ENCODE measurements at places on chromosomes 16 and 17. TPM values are rescaled to one million over a fixed set of nuclear protein-coding genes. Genes with fewer than 3 reads are reported as not detected.

The PRSS22 gene
- polyA plus RNA-seq: not detected

The C17orf50 gene
- polyA plus RNA-seq: not detected

The WNT9B gene
- 0.27 TPM for polyA plus RNA-seq

The GABARAPL2 gene
- 129 TPM for polyA plus RNA-seq

The CCR7 gene
- polyA plus RNA-seq: 0.49 TPM

The PRAC2 gene
- polyA plus RNA-seq: not detected

GRCh38 chr17:2374549-2375285, 26.1 kb downstream of the MNT start:
- no peak for DNase-seq

DNA sequence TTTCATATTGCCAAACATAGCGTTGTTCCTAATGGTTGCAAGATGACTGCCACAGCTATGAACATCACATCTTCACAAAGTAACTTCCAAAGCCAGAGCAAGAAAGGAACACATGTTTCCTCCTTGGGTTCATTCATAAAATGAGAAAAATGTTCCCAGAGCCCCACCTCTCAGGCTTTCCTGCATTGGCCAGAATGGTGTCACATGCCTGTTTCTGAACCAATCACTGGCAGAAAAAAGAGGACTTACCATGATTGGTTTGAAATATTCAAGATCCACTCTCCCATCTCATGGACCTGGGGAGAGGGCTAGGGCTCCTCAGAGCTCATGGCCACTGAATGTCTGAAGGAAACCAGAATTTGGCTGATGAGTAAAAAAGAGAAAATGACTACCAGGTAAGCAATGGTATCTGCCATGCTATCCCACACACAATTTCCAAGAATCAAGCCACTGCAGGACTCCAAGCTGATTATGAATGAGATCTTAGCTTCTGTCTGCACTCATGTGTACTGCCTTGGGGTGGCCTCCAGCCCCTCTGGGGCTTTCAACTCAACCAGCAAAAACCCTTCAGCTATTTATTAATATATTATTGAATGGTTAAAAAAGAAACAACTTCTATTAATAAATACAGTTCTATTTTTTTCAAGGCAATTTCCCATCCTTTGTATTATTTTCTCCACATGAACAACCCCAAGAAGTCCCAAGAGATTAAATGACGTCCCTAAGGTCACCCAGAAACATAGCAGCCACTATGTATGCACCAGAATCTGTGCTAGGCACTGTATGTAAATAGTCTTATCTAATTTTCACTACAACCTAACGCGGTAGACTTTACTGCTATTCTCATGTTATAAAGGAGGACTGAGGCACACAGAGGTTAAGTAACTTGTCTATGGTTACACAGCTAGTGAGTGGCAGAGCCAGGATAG, 61.4 kb upstream of the TMC5 start:
- no peak for DNase-seq

DNA sequence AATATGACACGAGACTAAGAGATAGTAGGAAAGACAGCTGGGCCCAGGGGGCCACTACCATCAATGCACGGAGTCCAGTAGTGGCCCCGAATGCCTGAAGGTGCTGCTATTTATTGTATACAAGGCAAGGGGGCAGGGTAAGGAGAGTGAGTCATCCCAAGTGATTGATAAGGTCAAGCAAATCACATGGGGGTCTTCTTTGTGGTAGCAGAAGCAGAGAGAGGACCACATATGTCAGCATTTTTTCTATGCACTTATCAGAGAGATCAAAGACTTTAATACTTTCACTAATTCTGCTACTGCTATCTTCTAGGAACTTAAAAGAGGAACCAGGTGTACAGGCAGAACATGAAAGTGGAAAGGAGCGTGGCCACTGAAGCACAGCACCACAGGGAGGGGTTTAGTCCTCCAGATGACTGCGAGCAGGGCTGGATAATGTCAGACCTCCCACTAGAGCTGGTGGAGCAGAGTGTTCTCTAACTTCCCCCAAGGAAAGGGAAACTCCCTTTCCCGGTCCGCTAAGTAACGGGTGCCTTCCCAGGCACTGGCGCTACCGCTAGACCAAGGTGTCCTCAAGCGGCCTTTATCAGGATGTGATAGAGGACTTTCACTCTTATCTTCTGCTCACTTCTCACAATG, 26.4 kb upstream of the ARL4D start:
- DNase-seq: no peak

DNA sequence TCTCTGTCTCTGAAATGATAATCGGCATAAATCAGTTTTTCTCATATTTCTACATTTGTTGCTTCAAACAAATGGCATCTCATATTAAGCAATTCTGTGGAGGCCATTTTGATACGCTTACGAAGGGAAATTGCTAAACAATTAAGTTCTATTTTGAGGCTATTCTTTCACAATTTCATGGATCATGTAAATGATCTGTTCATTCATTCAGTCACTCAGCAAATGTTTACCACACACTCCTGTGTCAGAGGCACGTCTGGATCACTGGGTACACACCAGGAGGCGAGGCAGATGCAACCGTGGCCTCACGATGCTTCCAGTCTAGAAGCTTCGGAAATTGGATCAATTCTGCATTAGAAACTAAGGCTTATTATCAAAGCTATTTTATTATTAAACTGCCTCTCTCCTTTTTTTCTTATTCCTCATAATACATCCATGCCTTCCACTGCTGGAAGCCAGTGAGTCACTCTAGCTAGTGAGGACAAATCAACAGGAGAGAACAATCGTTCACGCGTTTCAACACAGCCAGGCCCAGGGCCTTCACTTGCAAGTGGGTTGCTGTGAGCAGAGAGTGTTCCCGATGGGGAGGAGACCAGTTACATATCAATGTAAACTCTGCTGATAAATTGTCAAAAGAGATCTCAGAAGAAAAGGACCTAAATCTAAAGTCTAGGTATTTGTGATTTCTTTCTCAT, 11.3 kb upstream of the SLC39A11 start:
- DNase-seq: no peak

GRCh38 chr17:63950940-63951907, 19.1 kb upstream of the CD79B start:
- no peak for DNase-seq

- no peak for DNase-seq
These were observed 11.4 kb downstream of the CFAP97D1 start for GRCh38 chr17:43791589-43791988.

DNA sequence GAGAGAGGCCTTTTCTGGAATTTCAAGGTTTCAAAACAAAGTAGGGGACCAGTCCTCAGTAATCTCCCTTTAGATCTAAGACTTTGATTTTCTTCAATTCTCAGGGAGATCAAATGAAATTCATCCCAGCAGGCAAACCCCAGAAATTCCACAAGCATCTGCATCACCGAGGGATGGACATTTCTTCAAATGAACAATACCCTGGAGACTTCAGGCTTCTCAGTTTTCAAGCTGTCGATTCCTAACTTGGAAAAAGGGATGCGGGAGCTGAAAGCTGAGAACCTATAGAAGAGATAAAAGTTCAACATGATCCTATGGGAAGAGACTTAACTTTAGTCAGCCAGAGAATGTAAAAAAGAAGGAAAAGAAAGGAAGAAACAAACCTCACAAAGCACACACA, 296.9 kb upstream of the CDH5 start:
- no peak for DNase-seq

- no peak for DNase-seq
These were observed 261.1 kb downstream of the C16orf95 start for GRCh38 chr16:87056083-87056482.

DNA sequence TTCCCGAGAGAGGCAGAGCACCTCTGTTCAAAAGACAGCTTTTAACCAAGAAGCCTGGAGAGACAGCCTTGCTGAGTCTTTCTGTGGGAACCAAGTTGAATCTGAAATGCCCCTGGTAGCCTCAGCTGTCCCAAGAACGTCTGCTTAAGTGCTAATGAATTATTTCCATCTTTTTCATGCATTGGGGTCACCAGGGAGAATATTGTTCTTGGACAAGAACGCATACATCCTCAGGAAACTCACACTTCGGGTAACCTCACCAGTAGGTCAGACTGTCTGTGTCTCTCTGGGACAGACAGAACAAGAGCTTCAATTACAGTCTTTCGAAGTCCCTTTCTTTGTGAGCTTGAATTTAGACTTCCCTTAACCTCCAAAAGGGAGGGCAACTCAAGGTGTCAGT, 134.6 kb upstream of the ADAMTS18 start:
- DNase-seq: no peak

- DNase-seq: peak; percentile 24
These were observed 421 bp upstream of the DLX4 start for GRCh38 chr17:49968405-49969133.

GRCh38 chr16:81731649-81732048, 47.4 kb upstream of the PLCG2 start:
- no peak for DNase-seq

- no peak for DNase-seq
These were observed 3.6 kb upstream of the STAC2 start for GRCh38 chr17:39229274-39229913.

- no peak for DNase-seq
These were observed 620 bp downstream of the SAMD14 start for GRCh38 chr17:50129353-50129727.

GRCh38 chr17:58268326-58268725, 12.4 kb downstream of the MPO start:
- DNase-seq: no peak

DNA sequence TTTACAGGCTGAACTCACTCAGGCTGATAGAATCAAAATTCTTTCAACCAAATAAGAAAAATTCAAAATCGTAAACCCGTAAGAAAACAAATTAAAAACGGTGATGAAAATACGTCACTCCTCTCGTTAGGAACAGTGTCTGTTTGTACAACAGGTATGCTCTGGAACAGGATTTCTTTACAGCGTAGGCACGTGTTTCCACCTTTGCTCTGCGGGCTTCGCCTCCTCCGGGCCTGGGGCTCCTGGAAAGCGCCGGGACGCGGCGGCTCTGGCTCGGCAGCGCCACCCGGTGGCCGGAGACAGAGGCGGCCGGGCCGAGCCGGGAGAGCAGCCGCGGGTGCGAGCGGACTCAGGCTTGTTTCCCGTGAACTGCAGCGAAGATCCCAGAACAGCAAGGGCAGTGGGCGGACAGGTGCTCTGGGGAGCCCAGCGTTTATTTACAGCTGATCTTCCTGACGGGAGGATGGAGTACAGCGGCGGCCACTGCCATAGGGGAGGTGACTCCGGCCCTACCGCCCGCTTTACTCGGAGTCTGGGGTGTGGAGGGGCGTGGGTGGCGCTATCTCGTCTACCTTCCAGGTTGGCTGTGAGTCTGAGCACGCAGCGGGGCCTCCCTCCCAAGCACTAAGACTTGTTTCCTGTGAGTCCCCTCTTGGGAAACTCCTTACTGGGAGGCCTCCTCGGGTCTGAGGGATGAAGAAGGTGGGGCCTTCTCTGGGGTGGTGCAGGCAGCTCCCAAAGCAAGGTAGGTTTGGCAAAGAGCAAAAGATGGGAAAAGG, 40.5 kb upstream of the ATP2A3 start:
- peak; percentile 58 for DNase-seq

DNA sequence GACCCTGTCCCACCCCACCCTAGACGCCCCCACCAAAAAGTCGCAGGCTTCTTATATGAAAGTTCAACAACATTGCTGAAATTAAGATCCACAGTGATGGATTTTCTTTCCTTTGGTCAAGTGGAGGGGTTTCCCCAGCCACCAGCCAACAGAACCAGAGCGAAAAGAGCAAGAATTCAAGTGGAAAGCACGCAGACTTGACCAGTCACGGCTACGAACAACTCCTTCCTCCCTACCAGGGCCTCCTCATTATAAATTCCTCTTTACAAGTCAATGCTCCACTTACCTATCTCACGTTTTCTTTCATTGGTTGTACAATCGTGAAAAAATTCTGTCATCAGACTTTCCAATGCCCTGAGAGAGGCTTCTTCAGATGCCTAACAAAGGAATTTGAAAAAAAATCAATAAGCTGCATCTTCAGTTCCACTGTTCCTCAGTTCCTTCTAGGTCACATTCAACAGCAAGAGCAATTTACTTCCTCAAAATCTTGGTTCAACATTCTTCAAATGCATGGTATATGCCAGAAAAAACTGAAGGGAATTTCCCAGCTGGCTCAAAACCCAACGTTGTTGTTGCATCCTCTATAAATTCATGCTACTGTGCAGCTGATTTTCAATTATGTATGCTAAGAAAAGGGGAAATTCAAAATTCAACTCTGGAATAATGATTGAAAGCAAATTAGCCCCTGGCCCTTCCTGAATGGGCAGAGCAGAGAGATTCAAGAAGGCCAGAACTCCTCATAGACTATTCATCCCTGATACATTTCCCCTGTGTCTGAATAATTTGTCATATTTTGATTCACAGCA, 30.9 kb downstream of the XPO6 start:
- DNase-seq: peak; percentile 37

Measured in muscle of back (tissue), 13 donors.